ENCODE measurements at places on chromosomes 1 and 21.

DNA sequence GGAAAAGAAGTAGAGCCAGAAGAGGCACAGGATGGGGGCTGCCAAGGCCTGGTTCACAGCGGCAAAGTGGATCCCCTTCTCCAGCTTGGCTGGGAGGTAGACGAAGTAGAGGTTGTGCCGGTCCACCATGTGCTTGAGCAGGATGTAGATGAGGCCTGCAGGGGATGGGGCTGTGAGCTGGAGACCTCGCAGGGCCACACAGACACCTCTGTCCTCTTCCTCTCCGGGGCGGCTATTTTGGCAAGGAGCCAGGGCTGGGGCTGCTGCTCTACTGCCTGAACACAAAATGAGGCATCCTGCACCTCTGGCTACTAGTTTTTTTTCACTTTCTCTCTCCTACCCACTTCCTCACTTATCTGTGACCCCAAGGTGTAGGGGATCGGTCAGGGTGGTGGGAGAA lies 32.3 kb downstream of the TMEM63A start:
- no peak for DNase-seq

GRCh38 chr21:32940079-32941014 lies 85.4 kb upstream of the OLIG2 start:
- no peak for DNase-seq

DNA sequence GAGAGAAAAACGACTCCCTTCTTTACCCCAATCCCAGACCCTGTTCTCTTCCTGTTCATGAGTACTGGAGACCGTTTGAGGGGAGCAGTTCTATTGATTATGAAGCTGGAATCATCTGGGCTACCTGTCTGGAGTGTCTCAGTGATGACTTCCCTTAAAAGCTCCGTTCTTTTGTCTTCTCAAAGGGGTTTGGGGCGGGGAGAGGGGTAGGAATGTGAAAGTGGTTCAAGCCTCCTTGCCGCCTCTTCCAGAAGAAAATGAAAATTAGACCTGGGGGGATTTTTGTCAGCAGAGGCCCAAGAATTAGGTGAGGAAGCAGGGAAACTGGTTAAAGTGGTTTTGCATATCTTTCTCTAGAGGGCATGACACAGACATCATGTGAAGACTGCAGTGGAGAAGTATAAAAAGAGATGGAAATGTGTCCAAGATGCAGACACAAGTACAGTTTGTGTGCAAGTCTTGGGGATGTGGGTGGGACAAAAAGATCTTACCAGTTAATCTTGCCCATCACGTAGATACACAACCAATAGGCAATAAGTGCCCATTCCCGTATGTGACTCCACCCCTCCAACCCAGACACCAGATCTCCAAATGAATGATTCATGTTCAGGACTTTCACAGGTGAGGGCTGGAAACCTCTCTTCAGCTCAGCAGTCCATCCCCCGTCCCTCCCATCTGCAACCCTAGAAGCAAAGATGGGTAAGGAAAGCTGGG lies 470 bp upstream of the MTMR11 start:
- no peak for DNase-seq

DNA sequence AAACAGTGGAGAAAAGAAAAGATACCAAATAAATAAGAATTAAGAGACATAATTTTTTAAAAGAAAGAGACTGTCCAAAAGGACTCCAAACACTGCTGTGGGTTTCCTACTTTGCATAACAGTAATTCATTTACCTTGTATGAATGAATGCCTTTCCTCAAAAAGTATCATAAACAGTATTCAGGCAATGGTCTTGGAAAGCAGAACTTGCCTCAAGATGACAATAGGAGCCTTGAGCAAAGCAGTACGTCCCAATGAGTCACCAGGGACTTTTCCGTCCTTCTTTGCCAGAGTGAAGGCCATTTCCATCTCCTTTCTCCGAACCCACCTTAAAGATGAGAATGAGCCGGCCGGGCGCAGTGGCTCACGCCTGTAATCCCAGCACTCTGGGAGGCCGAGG lies 186.4 kb downstream of the ZBTB18 start:
- DNase-seq = no peak

DNA sequence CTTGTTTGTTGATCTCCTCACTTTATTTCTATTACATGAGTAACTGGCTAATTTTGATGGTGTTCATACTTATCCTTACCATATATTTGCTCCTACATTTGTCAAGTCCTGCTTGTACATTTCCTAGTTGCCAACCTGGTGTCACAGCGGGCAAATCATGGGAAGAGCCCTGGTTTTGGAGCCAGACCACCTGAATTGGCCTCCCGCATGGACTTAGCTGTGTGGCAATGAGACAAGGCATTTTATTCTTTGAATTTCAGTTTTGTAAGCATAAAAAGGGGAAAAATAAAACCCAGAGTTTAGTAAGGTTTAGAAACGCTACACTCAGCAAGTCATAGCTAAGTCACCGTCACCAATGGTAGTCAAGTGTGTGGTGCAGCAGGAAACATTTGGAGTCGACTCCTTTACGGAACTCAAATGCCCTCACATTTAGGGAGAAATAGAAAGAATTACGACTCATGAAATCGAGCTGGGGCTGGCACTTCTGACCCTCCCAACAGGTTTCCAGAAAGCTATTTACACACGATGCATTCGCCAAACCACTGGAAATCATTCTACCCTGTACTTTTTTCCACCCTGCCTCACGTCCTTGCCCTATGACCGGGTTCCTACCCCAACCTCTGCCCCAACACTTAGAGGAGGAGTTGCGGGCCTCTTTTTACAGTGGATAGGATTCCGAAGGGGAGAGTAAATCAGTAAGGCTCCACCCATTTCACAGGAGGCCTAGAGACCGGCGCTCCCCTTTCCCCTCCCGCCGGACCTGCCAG lies 492 bp upstream of the PGM1 start:
- DNase-seq = no peak

DNA sequence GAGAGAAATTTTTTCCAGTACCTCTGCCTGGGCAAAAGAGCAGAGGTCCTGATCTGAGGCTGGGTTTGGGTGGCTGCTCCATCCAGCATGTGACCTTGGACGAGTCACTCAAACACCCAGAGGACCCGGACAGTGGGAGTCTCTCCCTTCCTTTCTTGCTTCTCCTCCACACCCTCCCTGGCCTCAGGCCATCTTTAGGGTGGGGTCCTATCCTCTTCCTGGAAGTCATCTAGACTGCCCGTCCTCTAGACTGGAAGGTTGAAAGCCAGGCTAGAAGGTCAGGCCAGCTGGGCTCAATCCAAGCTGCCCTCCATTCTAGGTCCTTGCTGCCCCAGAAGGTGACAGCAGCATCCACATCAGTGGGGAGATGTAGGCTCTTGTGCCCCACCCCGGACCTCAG lies 599.5 kb downstream of the MATN1 start:
- no peak for DNase-seq

GRCh38 chr1:244409701-244410100 lies 42.0 kb downstream of the ADSS2 start:
- no peak for DNase-seq

DNA sequence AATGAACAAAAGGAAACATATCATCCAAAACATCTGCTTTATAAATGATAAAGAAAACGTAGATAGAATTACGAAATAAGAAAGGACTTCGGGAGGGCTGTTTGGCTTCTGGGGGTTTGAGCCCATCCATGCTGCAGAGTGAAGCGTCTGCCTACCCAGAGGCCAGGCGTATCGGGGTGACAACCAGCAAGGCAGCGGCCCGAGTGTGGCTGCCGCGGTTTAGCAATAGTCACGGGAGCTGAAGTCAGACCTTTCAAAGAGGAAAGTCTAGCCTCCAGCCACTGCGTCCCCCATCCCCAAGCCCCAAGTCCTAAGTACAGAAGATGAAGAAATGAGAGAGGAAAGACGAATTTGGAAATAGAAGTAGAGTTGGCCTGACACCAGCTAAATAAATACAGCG lies 8.6 kb downstream of the SLC37A1 start:
- no peak for DNase-seq

DNA sequence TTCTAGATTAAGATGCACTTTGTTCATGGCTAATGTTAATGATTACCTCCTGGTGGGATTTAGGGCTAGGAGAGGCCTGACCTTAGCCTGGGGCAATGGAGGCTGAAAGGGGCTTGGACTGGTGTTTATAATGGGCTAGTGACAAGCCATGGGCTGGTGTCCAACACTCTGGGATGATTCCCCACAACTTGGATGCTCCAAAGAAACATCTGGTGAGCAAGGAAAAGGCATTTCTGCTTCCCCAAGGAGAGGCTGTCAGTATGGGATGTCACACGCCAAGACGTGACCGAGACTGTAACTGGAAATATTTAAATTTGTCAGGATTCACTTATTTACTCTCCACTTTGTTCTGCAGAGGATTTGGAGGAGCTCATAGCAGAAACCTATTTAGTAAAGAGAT lies 45.2 kb downstream of the PTPRU start:
- no peak for DNase-seq

DNA sequence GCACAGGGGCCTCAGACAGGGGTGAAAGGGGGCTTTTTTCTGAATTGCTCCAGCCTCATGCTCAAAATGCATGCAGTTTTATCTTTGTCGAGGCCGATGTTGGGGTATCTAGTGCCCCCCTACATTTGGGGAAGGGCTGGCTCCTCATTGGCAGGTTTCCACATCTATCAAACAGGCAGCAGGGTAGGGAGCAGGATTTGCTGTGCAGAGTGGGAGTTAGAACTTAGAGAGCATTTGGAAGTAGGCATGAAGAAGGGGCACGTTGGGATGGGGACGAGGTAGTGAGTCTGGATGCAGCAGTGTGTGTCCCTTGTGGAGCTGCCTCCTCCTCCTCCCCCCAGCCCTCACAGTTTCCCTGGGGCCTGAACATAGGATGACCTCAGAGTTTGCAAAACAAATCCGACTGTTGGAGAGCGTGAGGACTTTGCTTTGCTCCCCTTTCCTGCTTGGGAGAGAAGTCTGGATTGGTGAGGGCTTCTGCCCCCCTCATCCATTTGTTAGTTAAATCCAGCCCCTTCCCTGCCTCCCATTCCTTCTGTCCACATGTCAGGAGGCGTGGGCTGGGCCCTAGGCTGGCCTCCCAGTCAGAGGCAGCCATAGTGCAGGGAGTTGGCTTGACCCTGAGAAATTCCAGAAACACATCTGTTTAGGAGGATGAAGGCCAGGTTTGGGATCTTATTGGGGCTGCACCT lies 36.9 kb upstream of the GPR37L1 start:
- no peak for DNase-seq

GRCh38 chr1:208747979-208748378 lies 503.8 kb upstream of the PLXNA2 start:
- DNase-seq = no peak

GRCh38 chr21:39633770-39634181 lies 21.0 kb downstream of the B3GALT5 start:
- DNase-seq = peak; percentile 86

DNA sequence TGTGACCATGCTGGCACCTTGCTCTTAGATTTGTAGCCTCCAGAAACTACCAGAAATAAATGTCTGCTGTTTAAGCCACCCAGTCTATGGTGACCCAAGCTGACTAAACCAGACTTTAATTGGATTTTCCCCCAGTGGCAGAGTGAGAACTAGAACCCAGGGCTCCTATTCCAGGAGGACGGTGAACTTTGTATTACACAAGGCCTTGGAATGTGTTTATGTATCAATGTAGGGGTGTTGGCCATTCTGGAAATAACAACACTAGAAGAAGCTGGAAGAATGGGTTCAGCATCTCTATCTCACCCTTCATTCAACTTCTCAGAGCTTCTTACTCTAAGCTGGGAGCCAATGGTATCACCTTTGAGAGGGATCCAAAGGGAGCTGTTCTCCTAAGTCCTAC lies 37.0 kb downstream of the ARHGEF11 start:
- no peak for DNase-seq

DNA sequence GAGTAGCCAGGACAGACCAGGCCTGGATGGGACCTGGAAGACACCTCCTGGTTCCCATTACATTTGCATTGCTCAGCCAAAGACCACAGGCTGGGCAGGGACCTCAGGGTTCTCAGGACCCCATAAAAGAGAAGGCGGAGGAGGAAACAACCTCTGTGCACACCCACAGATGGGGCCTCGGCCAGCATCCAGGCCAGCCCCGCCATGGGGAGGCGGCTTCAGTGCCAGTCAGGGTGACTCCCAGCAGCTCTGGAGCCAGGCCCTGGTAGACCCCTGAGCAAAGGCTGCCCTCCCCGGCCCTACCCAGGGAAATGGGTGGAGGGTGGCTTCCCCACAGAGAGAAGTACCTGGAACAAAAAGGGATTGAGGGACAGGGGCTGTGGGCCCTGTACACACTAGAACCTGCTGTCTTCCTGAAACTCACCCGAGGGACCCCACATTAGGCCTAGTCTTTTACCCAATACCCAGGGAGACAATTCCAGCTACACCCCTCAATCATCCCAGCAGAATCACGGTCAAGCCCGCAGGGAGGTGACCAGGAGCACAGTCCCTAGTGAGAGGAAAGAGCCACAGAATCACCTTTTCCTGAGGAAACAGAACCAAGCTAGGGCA lies 64.5 kb downstream of the PSMG1 start:
- no peak for DNase-seq

GRCh38 chr21:29084372-29084771 lies 10.9 kb upstream of the CCT8 start:
- no peak for DNase-seq

- DNase-seq = peak; percentile 57
Measured at GRCh38 chr1:64623750-64624191, 121.1 kb upstream of the RAVER2 start.

DNA sequence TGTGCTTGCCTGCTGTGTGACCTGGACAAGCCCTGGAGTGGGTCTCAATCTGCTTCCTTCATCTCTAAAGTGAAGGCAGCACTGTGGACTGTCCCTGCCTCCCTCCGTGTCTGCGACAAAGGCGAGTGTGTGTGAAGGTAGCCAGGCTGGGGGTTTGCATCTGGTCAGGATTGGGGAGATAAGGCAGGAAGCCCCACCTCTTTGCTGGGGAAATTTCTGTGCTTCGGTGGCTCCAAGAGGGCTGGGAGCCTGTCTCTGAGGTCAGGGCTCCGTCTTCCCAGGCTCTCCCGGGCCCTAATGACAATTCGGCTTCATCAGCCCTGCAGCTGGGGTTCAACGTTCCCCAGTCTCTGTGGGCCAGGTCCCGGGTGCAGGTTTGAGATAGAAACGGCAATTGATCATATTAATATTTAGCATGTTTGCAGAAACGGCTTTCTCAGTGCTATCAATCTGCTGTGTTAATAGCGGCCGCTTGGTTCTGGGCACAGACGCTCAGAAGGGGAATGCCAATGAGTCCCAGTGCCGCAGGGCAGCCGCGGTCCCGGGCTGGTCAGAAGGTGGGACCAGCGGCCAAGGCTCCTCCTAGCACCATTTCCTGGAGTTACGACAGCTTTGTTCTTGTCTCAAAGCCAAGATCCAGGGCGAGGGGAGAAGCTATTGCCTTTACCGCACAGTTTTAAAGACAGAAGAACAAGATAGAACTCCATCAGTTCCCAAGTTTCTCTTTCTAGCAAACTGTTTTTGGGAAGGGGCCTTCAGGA lies 105.7 kb downstream of the PRDM16 start:
- no peak for DNase-seq

- no peak for DNase-seq
Measured at GRCh38 chr1:145716641-145717345, 2.5 kb upstream of the CD160 start.

Data from fibroblast of skin of left biceps (primary cell).